ENCODE measurements at places on chromosomes 7 and 10.

GRCh38 chr10:83492004-83492403 lies 647.3 kb upstream of the GHITM start:
- DNase-seq = no peak

- DNase-seq = no peak
Measured at GRCh38 chr10:33723181-33723580, 388.7 kb upstream of the NRP1 start.

DNA sequence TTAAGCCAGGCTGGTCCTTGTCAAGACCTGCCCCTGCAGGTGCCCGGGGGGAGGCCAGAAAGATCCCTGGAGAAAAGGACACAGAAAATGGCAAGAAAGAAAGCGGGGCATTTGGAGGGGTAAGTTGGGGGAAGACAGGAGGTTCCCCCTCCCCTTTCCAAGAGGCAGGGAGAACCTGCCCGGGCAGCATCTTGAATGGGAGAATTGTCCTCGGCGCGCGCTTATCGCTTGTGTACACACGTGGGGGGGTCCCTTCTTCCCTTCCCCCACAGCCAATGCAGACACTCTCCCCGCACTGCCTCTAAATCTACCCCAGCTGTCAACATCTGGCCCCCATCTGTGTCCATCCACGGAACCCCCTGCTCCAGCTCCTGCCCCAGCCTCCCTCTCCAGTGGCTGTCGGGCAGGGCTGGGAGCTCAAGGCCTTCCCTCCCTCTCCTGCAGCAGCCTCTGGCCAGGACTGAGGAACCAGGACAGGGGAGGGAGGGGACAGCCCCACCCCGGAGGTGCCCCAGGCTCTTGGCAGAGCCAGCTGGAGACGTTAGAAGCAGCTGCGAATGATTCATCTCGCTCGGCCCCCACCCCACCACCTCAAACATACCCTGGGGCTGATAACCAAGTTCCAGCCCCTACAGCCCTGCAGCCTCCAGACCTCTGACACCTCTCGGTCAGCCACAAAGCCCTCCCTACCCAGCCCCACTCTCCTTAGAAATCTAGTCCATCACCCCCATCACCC lies 25.3 kb downstream of the EPHB4 start:
- DNase-seq = no peak

DNA sequence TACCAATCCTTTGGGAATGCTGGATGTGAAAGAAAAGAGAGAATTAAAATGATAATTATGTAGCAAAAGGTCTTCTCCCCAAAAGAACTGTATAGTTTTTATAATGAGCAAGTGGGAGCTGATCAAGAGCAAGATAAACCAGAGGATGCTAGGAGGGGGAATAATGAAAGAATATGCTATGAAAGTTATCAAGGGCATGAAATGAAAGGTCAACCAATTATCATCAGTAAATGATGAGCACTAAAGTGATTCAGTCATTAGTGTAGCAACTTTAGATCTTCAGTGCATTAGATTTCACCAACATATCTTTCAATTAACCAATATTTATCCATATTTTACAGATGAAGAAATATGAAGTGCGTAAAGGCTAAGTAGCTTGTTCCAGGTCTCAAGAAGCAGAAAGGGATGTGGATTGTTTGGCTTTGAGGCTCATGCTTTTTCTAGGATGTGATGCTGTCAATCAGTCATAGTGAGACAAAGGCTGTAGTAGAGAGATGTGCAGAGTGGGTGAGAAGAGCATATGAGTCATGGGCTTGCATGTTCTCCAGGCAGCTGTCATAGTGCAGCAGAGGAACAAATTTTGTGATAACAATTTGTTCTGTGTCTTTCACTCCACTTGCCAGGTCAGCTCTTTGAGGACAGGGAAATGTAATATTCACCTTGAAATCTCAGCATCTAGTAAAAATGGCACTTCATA lies 5.7 kb upstream of the OR2F2 start:
- DNase-seq = no peak

DNA sequence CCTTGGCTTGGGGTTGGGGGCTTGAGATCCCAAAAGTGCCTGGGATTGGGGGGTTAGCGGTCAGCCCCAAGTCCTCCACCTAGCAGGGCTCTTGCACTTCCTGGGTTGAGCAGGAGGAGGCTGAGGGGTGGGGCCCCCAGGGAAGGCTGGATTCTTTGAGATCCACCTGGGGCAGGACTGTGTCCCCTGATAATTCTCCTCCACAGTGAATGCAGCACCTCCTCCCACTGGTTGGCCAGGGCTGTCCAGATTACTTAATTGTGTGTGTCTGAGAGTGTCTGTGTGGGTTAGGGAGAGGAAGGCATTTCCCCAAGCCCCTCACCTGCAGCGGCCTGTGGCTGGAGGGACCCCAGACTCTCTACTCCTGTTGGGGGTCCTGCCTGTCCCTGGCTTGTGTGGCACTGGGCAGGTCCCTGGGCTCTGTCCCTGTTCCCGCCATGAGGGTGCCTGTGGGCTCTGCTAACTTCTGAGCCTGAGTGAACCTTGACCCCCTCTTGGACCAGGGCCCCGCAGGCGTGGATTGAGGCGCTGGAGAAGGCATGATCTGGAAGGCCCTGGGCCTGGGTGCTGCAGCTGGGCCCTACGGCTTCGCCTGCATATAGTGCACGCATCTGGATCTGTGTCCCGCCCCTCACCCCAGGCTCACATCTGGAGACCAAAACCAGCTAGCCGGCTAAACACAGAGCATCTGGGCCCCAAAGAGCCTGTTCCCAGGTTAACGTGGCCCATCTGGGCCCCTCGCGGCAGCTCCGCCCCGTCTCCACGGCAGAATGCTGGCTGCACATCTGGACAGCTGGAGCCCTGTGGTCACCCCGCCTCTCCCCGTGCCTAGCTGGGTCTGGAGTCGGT lies 10.4 kb downstream of the TMEM270 start:
- DNase-seq = no peak

DNA sequence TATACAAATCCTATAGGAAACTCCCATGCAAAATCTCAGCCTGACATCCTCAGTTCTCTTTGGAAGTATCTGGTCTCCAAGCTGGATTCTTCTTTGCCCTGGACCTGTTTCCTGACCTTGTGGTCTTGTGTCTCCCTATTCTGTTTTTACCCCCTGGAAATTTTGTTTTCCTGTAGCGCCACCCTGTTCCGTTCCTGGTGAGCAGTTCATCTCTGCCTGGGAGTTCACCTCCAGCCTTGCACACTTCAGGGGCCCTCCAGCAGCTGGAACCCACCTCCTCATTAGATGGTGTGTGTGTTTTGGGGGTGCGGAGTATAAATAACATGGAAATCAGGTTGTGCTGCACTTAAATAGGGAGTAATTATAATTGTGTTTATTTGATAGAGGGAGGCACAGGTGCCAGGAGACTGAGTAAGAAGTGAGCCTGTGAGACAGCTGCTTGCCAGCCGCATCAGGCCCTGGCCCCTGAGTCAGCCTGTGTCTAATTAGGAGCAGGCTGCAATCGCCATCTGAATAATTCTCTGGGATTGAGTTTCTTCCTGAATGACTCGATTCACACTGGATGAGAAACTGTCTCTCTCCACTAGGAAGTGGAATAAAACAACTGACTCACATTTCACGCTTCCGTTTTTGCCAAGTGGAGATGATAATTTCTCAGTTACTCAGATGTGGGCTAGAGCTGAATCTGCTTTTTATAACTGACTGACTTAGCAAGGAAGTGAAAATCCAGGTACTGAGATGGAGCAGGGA lies 69.4 kb upstream of the HECTD2 start:
- DNase-seq = no peak

DNA sequence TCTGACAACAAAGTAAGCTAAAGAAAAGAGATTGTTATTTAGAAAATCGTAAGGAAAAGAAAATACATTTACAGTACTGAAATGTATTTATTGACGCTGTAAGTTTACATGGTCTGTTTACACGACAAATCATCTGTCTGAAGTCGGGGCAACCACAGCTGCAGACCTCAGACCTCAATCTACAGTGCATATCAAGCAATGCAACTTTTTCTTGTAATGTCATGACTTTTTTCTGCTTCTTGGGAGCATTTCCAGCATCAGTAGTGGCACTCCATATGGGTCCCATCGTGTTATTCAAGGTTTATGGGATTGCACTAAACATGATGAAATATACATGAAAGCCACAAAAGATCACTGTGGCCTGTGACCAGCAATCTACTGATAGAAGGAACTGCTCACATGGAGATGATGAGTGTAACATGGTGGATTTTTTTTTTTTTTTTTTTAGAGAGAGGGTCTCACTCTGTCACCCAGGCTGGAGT lies 77.1 kb downstream of the MTPN start:
- no peak for DNase-seq

DNA sequence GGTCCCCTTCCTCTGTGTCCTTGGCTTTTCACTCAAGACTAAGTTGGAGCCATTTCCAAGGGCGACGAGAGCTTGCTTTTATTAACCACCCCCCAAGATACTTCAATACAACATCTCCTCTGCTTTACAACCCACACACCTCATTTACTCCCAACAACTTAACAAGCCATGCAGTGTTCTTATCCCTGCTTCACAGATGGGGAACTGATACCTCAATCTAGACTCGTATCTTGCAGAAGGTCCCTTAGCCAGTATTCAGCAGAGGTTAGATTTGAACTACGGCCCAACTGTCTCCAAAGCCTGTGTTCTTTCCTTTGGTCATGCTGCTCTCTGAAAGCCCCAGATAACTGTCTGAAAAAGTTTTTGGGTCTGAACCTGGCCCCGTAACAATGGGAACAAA lies 444.8 kb downstream of the GRID1 start:
- no peak for DNase-seq

DNA sequence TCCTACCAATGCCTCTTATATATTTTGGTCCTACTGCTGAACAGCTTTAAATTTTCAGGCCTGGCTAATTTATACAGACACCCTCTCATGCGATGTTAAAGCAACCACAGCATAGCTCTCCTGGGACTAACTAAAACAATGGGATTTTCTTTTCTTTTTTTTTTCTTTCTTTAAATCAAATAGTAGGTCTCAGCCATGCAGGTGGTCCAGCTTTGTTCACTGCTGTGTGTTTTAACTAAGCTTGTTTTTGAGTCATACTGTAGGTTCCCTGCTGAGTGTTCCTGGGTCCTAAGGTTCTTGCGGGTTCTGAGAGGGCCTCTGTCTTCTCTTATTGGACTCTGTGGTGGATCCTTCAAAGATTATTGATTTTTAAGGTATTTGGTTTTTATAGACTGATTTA lies 113.1 kb upstream of the SORCS1 start:
- no peak for DNase-seq

GRCh38 chr7:2805213-2805944 lies 38.7 kb downstream of the GNA12 start:
- no peak for DNase-seq

GRCh38 chr7:66105263-66105748 lies 9.3 kb upstream of the CRCP start:
- no peak for DNase-seq

GRCh38 chr7:95335093-95335492 lies 10.8 kb upstream of the PON1 start:
- DNase-seq = no peak

DNA sequence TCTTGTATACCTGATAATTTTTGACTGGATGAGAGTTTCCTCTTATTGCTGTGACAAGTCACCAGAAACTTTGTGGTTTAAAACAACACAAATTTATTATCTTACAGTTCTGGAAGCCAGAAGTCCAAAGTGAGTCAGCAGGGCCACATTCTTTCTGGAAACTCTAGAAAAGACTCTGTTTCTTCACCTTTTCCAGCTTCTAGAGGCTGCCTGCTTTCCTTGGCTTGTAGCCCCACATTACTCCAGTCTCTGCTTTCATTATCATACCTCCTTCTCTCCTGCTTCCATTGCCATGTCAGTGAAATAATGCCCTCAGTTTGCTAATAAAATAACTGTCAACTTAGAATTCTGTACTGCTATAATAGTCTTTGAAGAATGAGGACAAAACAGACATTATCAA lies 65.3 kb downstream of the VCL start:
- DNase-seq = no peak

DNA sequence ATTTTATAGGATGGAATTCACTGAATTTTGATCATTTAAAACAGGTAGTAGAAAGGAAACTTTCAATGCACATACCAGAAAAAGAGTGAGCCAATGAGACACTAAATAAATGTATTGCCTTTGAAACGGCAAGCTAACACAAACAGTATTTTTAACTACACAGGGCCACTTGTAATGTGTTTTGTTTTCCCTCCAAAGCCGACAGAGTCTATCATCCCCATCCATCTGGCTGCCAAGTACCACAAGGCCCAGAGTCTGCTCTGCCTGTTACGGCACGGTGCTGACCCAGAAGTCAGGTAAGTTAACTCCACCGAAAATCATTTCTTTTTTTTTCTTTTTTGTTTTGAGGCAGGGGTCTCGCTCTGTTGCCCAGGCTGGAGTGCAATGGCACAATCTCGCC lies 1.5 kb downstream of the ANKRD61 start:
- DNase-seq = no peak

- DNase-seq = no peak
Measured at GRCh38 chr10:79402951-79403350, 42.5 kb downstream of the ZCCHC24 start.

- DNase-seq = no peak
Measured at GRCh38 chr10:88118729-88119128, 255.3 kb downstream of the PTEN start.

DNA sequence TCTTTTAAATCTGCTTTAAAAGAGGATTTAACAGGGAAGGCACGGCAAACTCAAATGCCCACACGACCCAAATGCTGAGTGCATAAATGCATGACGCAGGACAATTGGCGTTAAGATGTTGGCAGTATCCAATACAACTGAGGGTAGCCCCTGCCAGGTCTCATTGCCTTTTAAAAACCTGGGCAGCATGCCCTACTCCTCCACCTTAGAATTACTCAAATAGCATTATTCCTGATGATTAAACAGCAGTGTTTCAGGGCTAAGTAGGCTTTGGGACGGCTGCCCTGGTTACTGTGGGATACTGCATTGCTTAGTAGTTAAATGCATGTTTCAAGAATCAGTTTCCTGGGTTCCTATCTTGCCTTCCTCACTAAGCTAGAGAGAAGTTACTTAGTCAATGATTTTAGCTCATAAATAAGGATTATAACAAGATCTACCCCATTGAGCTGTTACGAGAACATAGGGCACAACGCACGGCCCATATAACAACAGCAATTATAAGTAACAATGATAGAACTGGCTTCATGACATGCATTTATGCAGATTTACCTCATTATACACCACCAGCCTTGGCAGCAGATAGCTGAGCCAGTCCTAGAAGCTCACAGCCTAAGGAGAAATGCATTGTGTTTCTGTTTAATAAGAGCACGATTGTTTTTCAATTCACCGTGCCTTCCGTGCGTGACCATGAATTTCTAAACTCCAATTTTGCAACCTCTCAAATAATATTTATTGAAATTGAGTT lies 7.9 kb downstream of the TUBAL3 start:
- DNase-seq = no peak

DNA sequence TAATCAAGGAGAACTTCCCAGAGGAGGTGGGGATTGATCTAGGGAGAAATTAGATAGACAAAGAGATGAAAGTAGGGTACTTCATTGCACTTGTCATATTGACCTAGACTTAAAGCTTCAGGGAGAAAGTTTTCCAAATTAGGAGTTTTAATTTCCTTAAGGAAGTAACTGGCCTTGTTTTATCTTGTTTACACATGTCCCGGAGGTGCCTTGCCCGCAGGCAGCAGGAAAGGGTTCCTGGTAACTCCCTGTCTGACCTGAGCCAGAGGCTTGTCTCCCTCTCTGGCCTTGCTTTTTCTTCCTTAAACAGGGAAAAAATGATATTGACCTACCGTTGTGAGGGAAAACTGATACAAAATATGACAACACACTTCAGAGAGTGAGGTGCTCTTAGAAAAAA lies 181.6 kb downstream of the EVX1 start:
- no peak for DNase-seq

GRCh38 chr7:85688712-85689111 lies 501.9 kb upstream of the SEMA3D start:
- DNase-seq = no peak
